GM12892 (cell line): ENCODE measurements at places on chromosomes 7 and 10.

- no peak for DNase-seq
These were observed 3.9 kb upstream of the SPAG6 start for GRCh38 chr10:22341190-22341925.

- DNase-seq = no peak
These were observed 32.3 kb downstream of the RAB18 start for GRCh38 chr10:27536437-27536836.

- no peak for DNase-seq
These were observed 852.4 kb downstream of the SORCS1 start for GRCh38 chr10:106312087-106312486.

GRCh38 chr7:69781412-69781846 is 183.2 kb downstream of the AUTS2 start:
- no peak for DNase-seq

- no peak for DNase-seq
These were observed 239.0 kb upstream of the MKI67 start for GRCh38 chr10:128365156-128365725.

DNA sequence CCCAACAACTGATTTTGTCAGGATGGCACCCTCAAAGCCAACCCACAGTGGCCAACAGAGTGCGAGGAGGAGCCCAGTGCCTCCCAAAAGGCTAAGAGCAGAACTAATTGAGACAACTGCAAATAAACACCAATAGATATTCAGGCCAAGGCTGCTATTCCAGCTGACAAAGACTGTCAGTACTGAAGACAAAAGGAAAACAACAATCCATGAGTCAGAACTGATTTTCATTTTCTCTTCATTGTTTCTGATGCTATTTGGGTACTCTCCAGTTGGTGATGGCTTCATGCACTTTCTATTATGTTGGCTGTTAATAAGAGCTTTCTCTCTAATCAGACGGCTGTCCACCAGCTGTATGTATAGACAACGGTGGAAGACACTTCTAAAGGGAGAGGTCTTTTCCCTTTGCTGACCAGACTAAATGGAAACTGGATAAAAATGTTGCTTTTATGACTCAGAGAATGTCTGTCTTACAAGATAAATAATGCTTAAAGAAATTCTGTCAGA is 515.9 kb downstream of the PARD3 start:
- DNase-seq = no peak

DNA sequence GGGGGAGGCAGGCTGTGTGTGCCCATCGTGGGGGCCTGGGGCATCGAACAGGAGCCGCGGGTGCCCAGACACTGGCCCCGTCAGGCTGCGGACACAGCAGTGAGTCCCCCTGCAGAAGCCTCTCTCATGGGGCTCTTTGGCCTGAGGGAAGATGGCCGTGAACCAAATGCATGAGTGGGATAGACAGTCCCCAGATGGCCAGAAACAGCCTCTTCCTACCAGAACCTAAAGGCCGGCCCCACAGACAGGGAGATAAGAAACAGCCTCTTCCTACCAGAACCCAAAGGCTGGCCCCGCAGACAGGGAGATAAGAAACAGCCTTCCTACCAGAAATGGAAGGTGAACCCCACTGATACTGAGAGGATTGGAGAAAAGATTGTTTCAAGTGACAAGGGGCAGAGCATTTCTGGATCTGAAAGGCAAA is 16.6 kb downstream of the IDI2 start:
- no peak for DNase-seq

GRCh38 chr7:6476596-6477317 is 29.0 kb upstream of the DAGLB start:
- no peak for DNase-seq

GRCh38 chr7:155383756-155384491 is 74.0 kb upstream of the EN2 start:
- DNase-seq = no peak

GRCh38 chr7:47677664-47678063 is 95.8 kb upstream of the TNS3 start:
- DNase-seq = no peak

- DNase-seq = no peak
These were observed 146.5 kb downstream of the ARID5B start for GRCh38 chr10:62047960-62048383.

GRCh38 chr7:32047801-32048200 is 22.4 kb downstream of the PDE1C start:
- DNase-seq = no peak

DNA sequence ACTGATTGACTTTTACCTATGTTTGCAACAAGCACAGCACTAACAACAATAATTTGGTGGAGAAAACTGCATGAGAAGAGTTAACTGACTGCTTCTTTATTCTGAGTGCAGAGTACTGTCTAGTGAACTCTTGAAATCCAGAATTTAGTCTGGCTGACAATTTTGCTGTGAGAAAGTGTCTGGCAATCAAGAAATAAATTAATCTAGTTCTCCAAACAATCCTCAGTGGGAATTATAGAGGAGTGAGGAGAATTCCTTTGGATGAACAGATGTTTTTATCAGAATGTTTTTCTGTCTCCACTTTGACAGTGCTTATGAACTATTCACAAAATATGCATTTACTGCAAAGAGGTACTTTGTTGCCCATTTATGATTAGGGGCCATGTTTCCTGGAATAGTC is 694.9 kb upstream of the LRRN3 start:
- no peak for DNase-seq

DNA sequence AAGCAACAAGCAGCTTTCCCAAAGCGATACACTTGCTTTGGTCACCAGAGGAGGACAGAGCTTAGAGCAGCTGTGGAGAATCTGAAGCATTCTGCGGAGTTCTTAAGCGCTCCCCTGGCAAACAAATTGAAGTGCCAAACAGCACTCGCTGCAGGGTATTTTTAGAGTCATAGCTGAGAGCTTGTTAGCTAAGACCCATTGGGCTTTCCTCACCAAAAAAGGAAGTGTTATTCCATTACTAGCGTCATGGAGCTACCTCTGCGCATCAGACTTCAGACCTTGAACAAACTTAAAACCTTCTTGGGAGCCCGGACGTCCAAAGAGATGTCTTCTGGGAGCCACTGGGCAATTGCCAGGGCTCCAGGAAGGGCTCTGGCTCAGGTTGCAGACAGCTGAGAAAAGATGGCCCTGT is 23.2 kb upstream of the BMPR1A start:
- DNase-seq = no peak

DNA sequence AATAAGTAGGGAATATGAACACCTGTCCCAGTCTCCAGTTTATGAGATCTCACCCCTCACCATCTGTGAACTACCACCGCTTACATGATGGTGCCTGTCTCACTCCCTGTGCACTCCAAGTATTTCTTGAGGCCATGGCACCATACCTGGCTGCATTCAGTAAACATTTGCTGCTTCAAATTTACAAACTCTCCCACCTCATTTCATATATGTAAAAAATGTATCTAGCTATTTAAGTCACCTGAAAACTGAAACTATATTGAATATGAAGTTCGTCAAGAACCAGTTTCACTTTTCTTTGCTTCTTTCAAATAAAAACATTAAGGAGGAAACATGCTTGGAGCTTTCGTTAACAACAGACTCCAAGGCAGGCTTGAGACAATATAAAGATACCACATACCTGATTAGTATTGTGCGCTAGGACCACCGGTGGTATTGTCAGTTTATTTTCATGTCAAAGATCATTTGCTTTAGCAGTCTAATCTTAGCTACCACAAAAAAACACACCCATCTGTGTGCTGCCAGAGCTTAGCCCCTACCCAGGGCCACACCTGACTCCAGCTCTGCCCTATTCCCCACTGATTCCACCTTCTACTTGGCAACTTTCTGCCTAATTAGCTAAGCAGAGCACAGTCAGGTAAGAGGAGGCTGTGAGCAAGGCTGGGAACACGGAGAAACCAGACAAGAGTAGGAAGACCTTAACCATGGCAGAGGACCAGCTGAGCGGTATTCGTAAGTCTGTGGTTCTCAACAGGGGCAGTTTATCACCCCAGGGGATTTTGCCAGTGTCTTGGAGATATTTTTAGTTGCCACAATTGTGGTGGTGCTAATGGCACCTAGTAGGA is 92.0 kb downstream of the ZFAND4 start:
- DNase-seq = no peak
